SK-N-SH (cell line): ENCODE measurements at places on chromosomes 6 and 20. TPM values are rescaled to one million over a fixed set of nuclear protein-coding genes. Genes with fewer than 3 reads are reported as not detected.

- DNase-seq = no peak
Measured at GRCh38 chr6:11659757-11660156, 118.8 kb downstream of the ADTRP start.

The STMND1 gene
- not detected in 2 replicates for polyA plus RNA-seq

GRCh38 chr6:132592855-132593254 lies 3.3 kb upstream of the TAAR5 start:
- DNase-seq = no peak

The CAGE1 gene
- polyA plus RNA-seq = 0.05 TPM in 1 of 2 replicates, not detected in the other

DNA sequence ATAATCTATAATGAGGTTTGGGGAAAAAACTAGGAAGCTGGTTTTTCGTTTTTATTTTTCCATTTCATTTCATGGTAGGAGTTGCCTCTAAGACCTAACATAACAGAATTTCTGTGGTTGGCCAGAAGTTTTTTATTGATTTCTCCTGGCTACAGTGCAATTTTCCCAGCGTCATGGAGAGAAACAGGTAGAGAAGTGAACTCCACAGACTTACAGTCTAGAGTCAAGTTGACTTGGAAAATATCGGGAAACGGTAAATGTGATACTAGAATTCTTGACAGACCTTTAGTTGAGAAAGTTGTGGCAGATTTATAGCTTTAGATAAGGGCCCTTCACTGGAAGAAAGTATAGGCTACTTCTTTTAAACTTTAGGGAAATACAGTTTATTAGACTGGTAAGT lies 238.3 kb downstream of the DOK5 start:
- DNase-seq = no peak

- DNase-seq = no peak
Measured at GRCh38 chr20:24768201-24768636, 180.8 kb upstream of the CST7 start.

DNA sequence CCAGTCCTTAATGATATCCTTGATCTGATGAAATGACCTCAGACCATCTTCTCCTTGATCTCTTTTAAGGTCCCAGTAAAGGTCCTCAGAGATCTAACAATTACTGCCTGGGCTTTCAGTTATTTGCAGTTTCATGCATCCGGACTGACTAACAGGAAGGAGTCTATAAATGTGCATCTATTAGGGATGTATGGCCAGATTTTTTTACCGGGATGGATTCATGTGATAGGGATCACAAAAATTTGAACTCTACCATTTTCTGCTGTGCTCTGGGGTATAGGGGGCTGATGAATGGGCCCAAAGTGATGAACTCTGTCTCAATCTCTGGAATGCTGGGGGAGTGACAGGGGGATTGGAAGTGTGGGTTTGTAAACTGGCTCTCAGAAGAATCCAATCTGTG lies 36.2 kb upstream of the SCUBE3 start:
- no peak for DNase-seq

DNA sequence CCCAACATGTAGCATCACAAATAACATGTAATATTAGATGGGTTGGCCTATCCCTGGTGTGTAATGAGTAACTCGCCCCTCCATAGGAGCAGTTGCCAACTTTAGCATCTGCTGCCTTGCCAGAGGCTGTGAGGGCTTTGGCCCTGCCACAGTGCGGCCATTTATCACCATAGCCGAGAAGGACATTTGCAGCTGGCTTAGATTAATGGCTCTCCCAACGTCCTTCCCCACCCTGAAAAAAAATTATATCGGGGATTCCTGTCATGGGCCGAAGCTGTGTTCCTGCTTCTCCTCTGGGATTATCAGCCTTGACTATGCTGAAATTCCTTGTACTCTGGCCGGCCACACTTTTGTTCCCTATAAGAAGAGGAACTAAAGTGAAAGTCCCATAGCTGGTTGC lies 7.6 kb upstream of the ADIG start:
- DNase-seq = no peak

- DNase-seq = peak; percentile 27
Measured at GRCh38 chr20:22248051-22248667, 336.2 kb downstream of the FOXA2 start.

DNA sequence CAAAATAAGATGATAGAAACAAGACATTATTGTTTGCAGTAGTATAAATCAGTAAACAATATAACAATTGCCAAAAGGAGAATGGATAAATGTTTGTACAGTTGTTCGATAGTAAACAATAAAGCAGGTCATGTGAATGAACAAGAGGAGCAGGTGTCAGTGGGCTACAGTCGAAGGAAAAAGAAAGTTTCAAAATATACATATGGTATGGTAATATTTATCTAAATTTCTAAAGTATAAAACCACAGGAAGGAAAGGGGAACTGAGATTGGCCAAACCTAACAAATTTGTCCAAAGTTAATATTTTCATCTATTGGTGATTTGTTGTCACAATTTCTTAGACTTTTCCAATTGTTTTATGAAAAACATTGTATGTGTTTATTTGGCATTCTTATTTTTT lies 110.9 kb downstream of the SH3BGRL2 start:
- no peak for DNase-seq

The TNFRSF21 gene
- 5.8 and 9.2 TPM in 2 replicates for polyA plus RNA-seq

The NUDT3 gene
- polyA plus RNA-seq = 11.9 and 14.4 TPM in 2 replicates

DNA sequence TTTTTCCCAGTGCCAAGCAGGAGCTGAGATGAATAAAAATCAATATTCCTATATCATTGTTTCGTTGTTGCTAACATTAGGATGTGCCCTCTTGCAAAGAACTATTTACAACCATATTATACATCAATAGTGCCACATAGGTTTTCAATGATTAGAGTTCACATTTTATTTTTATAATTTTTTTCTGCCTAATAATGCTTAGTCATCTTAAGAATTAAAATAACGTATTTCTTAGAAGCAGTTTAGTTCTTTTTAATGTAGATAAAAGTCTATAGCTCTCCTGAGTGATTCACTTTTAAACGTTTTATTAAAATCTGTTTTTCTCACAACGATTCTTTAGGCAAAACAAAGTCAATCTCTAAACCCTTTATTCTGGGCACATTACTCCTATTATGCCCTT lies 71.6 kb downstream of the CHD6 start:
- DNase-seq = no peak

The PTPN1 gene
- polyA plus RNA-seq = 23.6 and 25.2 TPM in 2 replicates

GRCh38 chr6:16229700-16230099 lies 8.7 kb upstream of the GMPR start:
- DNase-seq = no peak

DNA sequence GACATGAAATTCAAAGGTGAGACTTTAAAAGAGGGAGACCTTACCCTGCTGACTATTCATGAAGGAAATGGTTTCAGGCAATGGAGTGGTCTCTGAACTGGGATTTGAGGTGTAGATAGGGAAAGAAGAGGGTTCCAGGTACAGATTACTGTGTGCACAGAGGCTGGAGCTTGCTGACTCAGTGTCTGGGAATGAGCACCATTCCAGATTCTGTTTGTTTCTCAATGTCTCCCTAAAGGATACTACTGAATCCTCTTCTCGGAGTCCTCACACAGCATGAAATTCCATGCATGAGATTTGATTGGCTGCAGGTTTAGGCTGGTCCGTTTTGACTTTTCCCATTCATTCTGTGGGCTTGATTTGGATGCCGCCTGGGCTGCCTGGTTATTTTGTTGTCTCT lies 49.0 kb downstream of the PPP1R14C start:
- no peak for DNase-seq

GRCh38 chr20:17943343-17943742 lies 25.3 kb downstream of the SNX5 start:
- no peak for DNase-seq

The CASS4 gene
- 0.02 TPM in 1 of 2 replicates, not detected in the other for polyA plus RNA-seq

The ULBP1 gene
- polyA plus RNA-seq = 0.02 TPM in 1 of 2 replicates, not detected in the other

GRCh38 chr6:165106261-165106660 lies 203.1 kb downstream of the C6orf118 start:
- DNase-seq = no peak

The RBM12 gene
- 41.9 and 56.7 TPM in 2 replicates for polyA plus RNA-seq

- DNase-seq = no peak
Measured at GRCh38 chr6:105573556-105573955, 170.7 kb upstream of the PREP start.

The RGS17 gene
- polyA plus RNA-seq = 1.3 and 1.4 TPM in 2 replicates

The CLPSL2 gene
- polyA plus RNA-seq = not detected in 2 replicates

DNA sequence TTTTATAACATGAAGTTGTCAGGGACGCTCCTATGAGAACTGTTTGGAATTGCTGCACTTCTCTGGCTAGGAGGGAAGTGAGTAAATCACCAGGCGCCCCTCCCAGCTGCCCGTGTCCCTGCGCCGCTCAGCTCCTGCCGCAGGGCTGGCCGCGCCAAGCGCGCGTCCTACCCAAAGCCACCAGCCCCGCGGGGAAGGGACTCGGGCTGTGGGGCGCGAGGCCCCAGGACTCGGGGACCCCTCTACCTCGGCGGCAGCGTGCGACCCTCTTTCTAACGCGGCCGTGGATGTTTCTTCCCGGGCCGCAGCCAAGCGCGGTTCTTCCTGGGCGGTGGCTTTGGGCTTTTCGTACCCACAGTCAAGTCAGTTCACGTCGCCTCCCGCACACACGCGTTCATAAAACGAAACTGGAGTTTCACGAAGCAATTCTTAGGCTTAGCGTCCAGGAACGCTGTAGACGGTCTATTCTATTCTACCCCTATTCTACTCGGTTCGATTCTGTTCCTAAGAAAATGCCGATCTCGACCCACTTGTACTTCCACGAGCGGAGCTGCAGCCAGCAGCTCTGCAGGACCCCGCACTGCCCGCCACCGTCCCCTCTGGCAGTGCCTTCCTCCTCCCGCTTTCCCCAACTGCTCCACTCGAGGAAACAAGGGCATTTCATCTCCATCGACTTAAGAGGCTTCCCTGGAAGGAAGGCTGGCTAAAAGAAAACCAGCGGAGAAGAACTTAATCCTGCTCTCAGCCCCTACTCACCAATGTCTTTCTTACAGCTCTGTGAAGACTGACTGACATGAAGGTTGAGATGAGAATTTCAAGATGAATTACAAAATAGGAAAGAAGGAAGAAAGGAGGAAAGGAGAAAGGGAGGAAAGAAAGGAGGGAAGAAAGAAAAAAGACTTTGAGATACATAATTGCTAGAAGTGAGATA lies 15.4 kb downstream of the FOXC1 start:
- no peak for DNase-seq

DNA sequence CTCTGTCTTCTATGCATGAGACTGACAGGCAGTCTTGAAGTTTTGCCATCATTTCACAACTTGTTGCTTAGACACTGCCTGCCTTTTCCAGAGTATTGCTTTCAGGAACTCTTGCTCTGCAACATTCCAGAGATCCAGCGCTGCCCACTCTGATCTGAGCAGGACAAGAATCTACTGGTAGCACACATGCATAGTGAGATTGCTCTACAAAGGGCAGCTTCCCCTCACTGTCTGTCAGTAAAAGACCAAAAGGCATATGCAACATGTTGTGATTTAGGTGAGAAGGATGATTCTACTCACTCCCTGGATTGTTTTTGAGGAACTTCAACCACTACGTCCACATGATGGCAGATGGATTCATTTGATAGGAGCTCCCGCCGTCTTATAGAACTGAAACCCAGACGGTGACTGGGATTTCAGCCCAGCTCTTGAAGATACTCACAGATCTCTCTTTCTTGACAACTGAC lies 259.1 kb downstream of the ARID1B start:
- DNase-seq = no peak

The THBD gene
- polyA plus RNA-seq = 0.13 and 0.33 TPM in 2 replicates

DNA sequence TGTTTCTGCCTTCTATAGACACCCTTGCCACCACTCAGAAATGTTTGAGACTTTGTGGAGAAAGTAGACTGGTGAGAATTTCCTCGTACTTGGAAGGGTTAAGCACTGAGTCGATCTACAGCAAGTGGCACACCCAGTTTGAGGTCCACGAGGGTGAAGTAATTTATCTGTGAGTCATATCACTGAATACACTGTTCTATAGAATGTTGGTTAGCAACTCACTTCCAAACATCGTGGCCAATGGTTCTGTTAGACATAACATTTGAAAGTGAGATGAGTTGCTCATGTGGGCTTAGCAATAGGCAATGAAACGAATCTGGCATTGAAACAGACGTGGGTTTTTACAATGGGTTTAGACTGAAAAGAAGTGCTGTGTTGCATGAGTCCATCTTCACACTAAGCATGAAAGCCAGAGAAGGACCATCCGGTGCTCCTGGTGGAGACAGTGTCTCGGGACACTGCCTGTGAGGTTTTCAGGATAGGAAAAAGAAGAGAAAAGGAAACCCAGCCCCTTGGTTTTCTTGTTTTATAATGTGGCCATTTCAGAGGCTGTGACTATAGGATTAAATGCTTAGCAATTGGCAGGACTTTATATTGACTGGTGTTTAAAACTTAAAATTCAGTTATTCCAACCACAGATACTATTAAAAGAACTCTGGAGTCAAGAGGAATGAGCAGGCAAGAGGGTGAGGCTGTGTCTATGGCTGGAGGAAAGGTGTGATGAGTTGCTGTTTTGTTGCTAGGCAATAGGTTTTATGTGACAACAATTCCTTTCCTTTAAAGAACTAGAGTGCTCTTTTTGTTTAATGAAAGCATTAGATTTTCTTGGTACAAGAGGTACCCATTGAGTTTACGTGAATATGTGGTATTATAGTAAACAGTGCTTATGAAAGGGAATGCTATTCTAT lies 31.0 kb upstream of the EZR start:
- no peak for DNase-seq

GRCh38 chr6:52117352-52117751 lies 29.9 kb upstream of the PKHD1 start:
- no peak for DNase-seq

DNA sequence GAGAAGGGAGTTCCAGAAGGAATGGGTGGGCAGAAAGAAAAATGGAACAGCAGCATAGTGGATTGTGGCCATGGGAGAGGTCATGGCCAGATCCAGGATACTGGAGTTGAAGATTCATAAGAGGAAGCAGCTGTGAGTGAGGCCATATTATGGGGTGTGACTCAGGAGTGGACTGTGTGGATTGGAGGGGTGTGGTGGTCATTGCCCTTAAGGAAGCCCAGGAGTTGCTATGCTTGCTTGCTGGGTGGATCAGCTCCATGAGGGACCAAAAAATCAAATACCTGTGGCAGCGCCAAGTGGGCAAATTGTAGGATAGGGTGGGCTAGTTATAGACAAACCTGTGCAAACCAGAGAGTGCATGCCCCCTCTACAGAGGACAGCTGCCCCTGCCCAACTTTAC lies 18.3 kb downstream of the LRRC1 start:
- no peak for DNase-seq

The FAM217B gene
- polyA plus RNA-seq = 3.0 and 4.1 TPM in 2 replicates

The CYP39A1 gene
- not detected in 2 replicates for polyA plus RNA-seq

- no peak for DNase-seq
Measured at GRCh38 chr6:129189266-129189665, 306.3 kb downstream of the LAMA2 start.

GRCh38 chr20:57593134-57593886 lies 26.9 kb downstream of the ZBP1 start:
- no peak for DNase-seq

GRCh38 chr6:25487012-25487411 lies 165.0 kb upstream of the SCGN start:
- DNase-seq = no peak

DNA sequence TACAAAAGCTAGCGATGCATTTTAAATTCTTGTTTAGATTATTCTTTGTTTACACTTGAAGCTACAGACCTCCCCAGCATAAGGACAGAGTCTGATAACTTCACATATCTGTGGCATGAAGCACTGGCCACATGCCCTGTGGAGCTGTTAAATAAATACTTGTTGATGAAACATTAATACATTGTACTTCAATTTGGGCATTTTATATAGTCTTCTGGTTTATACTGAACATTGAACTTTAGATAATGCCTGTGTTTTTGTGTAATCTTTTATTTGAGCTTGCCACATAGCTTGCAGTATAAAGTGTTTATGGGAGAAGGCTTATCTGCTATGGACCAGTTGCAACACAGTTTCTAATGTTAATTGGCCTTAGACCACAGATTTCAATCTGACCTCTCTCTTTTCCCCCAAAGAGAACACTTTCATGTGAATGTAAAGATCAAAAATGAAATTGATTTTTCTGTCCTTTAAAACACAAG lies 48.2 kb downstream of the FRK start:
- DNase-seq = no peak

The TMEM239 gene
- 0.02 and 0.10 TPM in 2 replicates for polyA plus RNA-seq
